Naive thymus-derived CD8-positive, alpha-beta T cell (primary cell): ENCODE measurements at places on chromosomes 16 and 17.

DNA sequence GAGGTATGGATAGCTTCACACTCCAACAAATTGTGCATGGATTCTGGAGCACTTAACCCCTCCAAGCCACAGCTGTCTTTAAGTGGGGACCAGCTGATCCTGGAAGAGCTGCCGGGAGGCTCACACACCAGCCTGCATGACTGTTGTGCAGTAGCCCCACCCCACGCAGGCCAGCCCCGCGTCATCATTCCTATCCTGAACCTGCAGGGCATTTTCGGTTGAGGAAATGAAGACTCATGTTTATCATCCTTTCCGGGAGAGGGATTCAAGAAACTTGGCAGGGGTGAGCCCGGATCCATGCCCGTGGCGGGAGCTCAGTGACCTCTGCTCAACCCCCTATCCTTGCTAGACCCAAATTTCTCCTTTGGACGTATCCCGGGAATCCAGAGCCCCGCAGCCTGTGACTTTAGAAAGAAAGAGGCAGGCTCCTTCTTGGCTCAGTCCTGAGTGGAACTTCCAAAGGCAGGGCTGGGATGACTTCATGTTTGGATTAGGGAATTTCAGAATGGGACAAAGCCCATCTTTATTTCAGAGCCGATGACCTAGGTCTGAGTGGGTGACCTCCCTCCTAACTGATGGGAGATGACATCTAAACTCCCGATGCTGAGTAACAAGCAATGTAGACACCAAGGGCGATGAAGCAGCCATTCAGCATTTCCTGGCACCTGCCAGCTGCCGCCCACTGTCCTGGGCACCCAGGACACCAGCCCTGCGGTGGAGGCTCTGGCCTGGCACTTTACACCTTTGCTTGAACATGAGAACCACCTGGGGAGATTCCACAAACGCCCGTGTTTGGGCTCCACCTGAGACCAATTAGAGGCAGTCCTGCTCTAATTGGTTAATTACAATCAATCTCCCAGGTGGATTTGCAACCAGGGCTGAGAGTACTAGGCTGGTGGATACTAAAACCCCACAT lies 43.3 kb upstream of the CMIP start:
- DNase-seq = no peak

DNA sequence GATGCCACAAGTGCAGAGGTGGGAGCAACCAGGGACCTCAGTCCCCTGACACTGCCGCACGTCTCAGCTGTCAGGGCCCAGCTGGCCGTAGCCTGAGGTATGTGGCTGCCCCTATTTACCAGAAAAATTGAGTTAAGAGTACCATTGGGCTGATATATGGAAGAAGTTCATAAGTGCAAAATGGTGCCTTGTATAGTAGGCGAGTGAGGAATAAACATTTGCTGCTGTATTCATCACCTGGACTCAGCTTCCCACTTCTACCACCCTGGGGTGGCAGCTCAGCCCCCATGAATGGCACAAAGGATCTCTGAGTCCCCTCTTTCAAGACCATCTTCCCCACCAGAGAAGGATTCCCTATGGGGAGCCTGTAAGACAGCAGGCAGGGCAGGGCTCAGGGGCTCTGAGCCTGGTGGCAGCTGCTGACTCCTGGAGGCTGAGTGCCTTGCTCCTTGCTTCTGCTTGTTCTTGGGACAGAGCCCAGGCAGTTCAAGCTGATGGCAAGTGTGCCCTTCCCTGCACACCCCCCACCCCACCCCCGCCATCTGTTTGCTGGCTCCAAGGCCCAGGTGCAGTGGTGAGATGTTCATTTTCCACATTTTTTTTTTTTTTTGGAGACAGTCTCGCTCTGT lies 29.0 kb downstream of the TRPV2 start:
- no peak for DNase-seq

DNA sequence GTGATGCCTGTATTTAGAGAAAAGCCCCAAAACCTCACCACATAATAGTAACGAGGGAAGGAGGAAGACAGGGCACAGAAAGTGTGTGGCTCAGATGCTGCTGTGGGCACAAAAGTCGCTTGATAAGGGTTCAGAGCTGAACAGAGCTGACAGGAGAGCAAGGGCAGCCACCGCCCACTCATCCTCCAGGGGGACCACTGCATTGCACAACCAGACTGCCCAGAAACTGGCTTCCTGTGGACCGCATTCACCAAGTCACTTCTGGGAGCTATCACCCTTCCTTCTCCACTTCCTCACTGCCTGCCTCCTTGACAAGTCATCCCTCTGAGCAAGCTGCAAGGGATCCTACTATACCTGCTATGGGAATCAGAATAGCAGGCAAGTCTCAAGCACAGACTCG lies 512.4 kb upstream of the CDH11 start:
- no peak for DNase-seq

DNA sequence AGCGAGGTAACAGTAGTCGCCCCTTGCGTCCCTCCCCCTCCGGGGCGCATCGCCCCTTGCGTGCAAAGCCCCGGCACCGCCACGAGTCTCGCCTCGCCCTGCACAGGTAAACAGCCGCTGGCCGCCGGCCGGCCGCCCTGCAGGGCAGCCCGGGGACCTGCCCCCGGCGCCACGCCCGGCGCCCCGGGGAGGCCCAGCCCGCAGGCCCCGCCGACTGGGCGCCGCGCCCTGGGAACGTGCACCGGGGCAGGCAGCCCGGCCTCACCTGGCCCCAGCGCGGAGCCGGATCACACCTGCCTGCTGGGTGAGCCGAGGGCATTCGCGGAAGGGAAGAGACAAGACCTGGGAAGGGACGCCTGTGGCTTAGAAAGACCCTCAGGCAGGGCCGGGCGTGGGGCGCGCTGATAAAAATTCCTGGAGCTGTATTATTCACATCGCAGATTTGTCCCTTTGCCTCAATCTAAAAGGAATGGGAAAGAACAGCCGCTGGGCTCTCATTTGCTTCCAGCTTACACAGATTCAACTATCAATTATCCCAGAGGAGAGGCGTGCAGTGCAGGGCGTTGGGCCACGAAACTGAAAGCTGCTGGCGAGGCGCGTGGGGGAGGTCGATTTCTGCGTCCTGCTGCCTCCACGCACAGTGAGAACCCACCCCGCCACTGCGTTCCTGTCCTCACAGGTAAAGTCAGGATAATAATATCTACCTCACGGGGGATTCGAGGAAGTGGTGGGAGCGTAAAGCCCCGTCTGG lies 451.9 kb downstream of the SLC39A11 start:
- no peak for DNase-seq

DNA sequence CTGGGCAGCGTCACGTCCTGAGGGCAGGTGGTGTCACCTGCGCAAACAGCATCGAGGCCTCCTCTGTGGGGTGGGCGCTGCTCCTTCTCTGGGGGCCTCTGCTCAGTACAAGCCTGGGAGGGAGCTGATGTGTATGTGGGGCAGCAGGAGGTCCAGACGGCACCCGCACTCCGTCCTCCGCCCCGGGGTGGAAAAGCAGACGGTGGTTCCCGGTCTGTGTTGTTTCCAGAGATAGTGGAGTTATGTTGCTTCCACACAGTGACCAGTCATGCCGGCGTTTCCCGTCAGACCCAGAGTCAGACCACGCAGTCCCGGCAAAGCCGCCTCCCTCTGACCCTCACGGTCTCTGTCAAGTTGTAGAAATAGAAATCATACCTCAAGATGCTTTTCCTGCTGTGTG lies 13.7 kb upstream of the RPL13 start:
- no peak for DNase-seq

GRCh38 chr16:69893106-69893505 lies 58.0 kb upstream of the CLEC18A start:
- DNase-seq = no peak

DNA sequence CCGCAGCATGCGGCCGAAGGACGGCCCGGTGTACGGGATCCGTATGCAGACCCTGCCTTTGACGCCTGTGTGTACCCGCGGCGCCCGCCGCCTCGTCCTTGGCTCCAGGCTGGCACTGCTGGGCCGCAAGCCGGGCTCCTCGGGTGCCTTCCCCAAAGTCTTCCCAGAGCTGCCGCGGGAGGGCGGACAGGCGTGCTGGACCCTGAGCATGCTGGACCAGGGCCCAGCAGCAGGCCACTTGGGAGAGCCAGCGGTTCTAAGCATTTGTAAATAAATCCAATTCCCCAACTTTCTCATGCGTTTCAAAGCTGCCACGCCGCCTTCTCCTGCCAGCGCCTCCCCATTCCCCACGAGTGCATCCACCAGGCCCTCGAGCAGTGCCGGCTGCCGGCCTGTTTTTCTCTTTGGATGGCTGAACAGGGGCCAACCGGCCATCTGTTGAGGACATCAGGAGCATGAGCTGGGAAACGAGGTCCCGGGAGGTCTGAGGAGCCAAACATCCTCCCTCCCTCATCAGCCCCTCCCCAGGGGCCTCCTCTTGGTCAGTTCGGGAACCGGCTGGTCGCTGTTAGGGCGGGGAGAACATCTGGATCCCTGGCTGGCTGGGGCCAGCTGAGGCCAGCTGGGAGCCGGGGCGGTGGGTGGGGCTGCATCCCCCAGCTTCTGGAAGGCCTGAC lies 20.5 kb upstream of the PABPN1L start:
- DNase-seq = no peak
